T-helper 1 cell (primary cell): ENCODE measurements at places on chromosomes 11 and 22.

DNA sequence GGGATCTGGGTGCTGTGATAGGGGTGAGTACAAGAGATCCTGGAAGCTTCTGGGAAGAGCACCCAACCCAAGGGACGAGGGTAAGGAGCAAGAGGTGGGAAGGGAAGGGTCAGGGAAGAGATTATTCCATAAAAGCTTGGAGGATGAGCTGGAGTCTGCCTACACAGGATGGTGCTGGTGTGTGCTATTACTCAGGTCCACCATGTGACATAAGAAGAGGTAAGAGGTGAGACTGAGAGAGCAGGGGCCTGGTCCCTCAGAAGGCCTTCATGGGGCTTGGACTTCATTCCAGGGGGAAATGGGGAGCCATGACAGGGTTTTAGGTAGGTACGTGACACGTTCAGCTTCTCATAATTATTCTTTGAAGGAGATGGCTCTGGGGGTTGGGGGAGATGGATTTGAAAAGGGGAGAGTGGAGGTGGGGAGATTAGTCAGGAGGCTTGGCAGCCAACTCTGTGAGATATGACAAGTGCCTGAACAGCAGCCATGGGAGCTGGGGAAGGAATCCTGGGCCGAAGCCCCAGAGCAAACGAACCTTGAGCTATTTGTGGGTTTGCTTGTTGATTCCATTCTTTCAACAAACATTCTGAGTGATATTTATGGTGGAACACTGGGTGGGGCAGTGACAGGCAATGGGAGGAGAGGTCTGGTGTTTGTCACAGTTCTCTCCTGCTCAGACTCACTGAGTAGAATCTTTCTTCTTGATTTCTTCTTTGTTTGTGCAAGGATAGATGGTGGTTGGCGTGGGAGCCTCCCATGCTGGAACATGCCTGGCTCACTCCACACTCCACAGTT lies 11.2 kb upstream of the NCAM1 start:
- DNase-seq = no peak

- no peak for DNase-seq
Measured at GRCh38 chr11:69825037-69825834, 6.0 kb upstream of the FGF3 start.

DNA sequence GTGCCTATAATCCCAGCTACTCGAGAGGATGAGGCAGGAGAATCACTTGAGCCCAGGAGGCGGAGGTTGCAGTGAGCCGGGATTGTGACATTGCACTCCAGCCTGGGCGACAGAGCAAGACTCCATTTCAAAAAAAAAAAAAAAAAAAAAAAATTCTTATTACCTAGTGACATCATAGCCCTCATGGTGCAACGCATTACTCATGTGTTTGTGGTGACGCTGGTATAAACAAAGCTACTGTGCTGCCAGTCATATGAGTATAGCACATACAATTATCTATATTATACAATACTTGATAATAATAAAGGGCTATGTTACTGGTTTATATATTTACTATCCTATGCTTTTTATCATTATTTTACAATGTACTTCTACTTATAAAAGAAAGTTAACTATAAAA lies 41.2 kb downstream of the OR2AT4 start:
- DNase-seq = no peak

- DNase-seq = peak; percentile 13
Measured at GRCh38 chr11:17979770-17980371, 33.0 kb downstream of the SERGEF start.

GRCh38 chr11:47434011-47434786 lies 8.0 kb upstream of the PSMC3 start:
- no peak for DNase-seq

- no peak for DNase-seq
Measured at GRCh38 chr11:130932086-130932712, 15.9 kb upstream of the SNX19 start.

- no peak for DNase-seq
Measured at GRCh38 chr11:17224727-17225126, 16.9 kb upstream of the PIK3C2A start.

DNA sequence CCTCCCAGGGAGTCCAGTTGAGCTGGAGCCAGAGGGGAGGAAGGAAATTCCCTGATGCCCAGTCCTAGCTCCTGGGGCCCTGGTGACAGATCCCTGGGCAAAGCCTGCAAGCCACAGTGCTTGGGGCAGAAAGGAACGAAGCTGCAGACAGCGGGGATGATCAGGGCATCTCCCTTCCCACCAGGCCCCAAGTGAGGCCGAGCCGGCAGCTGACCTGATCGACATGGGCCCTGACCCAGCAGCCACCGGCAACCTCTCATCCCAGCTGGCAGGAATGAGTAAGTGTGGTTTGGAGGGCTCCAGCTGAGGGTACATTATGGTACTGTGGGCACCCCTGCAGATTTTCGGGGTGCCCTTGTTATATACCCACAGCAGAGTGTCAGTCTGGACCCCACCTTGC lies 33.5 kb downstream of the TOM1 start:
- DNase-seq = no peak

DNA sequence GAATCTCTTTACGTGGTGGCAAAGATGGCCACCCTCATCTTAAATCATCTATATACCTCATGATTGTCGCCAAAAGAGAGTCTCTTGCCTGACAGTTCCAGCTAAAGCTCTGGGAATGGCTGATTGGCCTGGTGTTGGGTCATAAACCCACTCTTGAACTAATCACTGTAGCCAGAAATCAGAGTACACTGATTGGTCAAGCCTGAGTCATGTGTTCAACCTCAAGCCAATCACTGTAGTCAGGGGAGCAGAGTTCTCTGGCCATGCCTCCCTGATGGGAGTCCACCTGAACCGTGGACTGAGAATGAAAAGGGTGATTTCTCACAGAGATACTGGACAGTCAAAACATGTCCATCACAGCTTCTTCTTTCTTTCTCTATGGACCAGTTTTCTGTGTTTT lies 45.8 kb downstream of the RCN1 start:
- no peak for DNase-seq

DNA sequence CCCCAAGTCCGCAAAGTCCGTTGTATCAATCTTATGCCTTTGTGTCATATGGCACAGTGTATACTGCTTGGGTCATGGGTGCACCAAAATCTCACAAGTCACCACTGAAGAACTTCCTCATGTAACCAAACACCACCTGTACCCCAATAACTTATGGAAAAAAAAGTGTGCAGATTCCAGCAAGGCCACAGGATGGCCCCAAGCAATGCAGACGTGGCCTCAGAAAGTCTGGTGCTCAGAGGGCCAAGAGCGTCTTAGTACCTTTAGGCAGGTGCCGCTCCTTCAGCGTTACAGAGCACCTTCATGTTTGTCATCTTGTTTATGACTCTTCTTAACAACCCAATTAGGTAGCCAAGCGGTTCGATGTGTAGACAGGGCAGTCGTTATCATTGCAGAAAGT lies 65.3 kb downstream of the PRDM11 start:
- no peak for DNase-seq

- DNase-seq = no peak
Measured at GRCh38 chr11:8749202-8749601, 66.6 kb downstream of the RPL27A start.

DNA sequence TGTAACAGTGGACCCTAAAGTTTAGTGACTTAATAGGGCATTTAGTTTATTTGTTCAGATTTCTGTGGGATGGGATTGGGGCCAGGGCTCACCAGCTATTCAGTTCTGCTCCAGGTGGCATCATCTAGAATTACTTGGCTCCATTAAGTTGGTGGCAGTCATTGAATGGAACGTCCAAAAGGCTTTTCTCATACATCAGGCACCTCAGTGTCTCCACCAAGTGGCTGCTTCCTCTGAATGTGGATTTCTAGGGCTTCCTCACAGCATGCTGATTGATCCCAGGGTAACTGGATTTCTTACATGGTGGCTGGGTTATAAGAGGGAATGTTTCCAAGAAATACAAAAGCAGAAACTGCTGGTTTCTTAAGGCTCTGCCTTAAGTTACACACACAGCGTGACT lies 34.7 kb downstream of the USP47 start:
- no peak for DNase-seq

GRCh38 chr11:88535916-88536547 lies 198.5 kb upstream of the CTSC start:
- DNase-seq = no peak

DNA sequence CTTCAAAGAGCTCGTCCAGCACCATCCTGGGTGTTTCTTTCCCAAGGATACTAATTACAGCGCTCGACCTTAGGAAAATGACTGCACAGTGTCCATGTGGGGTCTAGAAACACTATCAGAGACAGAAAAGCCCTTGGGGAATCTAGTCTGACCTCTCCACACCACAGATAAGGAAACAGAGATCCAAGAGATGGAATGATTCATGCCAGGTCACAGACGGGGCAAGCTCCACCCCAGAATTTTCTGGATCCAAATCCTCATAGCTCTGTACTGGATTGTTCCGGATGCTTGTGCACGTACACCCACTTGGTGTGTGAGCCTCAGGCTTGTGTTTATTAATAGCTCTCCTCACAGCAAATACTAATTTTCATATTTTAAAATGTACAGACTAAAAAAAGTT lies 11.3 kb downstream of the ABTB2 start:
- DNase-seq = no peak

DNA sequence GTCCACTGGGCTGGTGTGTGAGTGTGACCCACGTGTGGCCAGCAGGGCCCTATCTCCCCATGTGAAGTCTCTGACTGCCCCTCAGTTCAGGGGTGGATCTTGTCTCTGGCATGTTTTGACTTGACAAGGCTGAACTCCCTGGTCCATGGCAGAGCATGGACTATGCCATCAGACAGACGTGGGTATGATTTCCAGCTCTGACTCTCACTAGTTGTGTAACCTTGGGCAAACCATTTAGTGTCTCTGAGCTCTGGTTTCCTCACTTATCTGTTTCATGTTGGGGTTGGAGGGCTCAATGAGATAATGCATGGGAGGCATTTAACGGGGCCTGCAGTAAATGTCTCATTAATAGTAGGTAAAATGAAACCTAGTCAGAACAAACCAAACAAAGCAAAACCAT lies 254.5 kb upstream of the NARS2 start:
- DNase-seq = no peak

DNA sequence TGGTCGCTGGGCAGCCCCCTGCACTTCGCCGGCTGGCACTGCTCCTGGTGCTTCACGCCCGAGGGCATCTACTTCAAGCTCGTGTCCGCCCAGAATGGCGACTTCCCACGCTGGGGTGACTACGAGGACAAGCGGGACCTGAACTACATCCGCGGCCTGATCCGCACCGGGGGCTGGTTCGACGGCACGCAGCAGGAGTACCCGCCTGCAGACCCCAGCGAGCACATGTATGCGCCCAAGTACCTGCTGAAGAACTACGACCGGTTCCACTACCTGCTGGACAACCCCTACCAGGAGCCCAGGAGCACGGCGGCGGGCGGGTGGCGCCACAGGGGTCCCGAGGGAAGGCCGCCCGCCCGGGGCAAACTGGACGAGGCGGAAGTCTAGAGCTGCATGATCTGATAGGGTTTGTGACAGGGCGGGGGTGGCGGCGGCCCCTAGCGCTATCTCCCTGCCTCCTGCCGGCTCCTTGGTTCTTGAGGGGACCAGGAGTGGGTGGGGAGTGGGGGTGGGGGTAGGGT lies 13.5 kb upstream of the MIEF1 start:
- DNase-seq = no peak

- DNase-seq = no peak
Measured at GRCh38 chr11:33530815-33531214, 169.8 kb downstream of the C11orf91 start.

DNA sequence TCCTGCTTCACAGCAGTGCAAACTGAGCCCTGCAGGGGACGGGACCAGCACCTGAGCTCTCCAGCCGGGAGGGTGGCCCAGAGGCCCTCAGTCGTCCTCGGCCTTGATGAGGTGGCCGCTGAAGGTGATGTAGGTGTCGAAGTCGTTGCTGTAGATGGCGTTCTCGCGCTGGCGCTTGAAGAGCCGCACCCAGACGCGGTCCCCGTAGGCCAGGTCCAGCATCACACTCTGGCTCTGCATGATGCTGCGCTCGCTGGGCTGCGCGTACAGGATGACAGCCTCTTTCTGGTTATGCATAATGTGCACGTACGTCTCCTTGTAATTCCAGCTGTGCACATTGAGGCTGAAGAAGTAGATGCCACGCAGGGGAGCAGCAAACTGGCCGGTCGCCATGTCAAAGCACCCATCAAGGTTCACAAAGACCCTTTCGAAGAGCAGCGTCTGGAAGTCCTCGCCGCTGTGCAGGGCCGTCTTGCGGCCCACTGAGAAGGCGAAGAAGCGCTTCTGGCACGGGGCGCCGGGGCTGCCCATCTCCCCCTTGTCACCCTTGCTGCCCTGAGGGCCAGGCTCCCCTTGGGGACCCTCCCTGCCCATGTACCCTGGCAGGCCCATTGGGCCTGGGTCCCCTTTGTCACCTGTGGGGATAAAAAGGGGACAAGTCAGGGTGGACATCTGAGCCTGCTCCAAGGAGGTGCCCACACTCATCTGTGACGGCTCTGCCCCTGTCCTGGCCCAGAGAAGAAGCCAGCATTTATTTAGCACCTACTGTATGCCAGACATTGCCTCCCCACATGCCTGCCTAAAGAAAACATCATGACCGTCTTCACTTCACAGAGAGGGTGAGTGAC lies 5.7 kb downstream of the C1QTNF6 start:
- no peak for DNase-seq

GRCh38 chr11:8442301-8442700 lies 151.7 kb downstream of the STK33 start:
- no peak for DNase-seq

DNA sequence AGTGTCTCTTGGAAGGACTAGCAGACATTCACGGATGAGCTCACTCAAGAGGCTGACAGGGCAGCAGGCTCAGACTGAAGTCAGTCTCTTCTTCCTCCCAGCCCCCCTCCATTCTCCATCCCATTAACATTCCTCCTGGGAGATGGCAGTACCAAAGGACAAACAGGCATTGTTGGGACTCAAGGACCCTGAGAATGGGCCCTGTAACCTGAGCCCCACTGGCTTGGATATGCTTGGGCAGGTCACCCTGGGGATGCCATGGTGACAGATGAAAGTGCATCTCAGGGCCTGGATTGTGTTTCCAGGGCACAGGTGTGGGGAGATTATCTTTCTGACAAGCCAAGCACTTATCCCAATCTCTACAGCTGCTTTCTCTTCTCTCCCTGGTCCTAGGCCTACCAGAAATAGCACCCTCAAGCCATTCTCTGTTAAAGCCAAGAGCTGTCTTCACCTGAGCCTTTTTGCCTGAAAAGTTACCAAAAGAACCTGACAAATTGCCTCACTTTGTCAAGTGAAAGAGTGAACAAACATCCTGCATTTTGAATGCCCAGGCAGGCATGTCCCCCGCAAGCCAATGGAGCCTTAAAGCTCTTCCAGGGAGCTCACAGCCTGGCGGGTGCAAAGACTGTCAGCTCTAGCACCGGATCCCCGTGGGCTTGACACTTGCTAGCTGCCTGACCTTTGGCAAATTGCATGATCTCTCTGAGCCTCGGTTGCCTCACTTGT lies 366.0 kb upstream of the NARS2 start:
- no peak for DNase-seq
